ENCODE measurements at places on chromosomes 4 and X.

- DNase-seq: no peak
These were observed 236.9 kb downstream of the CAMK2D start for GRCh38 chr4:113524505-113525186.

DNA sequence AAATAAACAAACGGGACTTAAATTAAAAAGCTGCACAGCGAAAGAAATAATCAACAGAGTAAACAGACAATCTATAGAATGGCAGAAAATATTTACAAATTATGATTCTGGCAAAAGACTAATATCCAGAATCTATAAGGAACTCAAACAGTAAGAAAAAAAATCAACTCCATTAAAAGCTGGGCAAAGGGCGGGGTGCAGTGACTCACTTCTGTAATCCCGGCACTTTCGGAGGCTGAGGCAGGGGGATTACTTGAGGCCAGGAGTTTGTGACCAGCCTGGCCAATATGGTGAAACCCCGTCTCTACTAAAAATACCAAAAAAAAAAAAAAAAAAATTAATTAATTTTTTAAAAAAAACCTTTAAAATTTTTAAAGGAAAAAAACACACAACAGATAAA lies 109.0 kb downstream of the ATP11C start:
- no peak for DNase-seq

GRCh38 chrX:83419030-83419792 lies 88.9 kb upstream of the POU3F4 start:
- DNase-seq: no peak

DNA sequence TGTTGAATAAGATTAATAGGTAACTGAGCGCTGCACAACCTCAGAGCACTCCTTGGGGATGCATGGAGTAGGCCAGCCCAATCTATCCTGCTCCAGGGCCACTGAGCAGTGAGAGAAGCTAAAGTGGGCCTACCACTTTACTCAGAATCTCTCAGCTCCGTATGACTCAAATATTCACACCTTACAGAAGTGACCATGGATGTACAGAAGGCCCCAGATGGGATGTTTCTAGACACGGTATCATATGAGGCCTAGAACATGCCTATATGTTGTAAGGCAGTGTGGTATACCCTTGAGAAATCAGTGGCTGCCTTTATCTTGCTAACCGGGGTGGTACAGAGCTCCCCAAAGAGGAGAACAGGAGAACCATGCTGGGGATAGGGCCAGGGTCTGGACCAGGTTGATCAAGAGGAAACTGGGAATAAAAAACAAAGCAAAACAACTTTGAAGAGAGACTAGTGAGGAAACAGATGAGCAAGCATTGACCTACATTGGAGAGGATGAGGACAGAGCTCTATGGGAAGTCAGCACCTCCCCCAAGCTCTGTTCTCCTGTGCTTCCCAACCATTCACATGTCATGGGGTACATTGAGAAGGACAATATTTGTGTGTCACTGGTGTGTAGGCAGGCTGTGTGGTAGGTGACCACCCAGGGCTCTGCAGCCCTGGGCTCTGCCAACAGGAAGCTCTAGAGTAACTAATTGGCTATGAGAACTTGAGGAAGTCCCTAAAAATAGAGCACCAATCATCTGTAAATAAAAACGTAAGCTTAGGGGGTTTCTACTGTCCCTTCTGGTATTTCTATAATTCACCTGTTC lies 31.4 kb downstream of the HOPX start:
- no peak for DNase-seq

- DNase-seq: no peak
These were observed 847.8 kb downstream of the RAPGEF2 start for GRCh38 chr4:159950707-159951106.

- no peak for DNase-seq
These were observed 1.0 kb upstream of the ACSL1 start for GRCh38 chr4:184826691-184827270.

- DNase-seq: no peak
These were observed 45.1 kb upstream of the HSD17B10 start for GRCh38 chrX:53479301-53479700.

- no peak for DNase-seq
These were observed 38.5 kb upstream of the GPC3 start for GRCh38 chrX:134023851-134024281.

DNA sequence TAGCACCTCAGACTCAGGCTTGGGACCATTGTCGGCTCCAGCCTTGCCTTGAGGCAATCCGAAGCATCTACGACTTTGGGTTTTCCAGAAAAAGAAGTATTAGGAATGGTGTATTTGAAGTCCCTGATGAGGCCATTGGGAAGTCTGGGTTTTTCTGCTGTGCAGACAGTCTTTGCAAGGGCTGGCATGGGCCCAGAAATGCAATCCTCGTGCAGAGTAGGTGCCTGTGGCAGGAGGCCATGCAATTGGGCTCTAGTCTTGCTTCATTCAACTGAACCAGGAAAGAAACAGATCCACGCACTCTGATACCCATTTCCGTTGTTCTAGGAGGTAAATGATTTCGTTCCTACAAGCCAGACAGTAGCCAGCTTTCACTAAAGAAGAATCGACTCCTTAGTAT lies 12.4 kb downstream of the ZFP92 start:
- no peak for DNase-seq

DNA sequence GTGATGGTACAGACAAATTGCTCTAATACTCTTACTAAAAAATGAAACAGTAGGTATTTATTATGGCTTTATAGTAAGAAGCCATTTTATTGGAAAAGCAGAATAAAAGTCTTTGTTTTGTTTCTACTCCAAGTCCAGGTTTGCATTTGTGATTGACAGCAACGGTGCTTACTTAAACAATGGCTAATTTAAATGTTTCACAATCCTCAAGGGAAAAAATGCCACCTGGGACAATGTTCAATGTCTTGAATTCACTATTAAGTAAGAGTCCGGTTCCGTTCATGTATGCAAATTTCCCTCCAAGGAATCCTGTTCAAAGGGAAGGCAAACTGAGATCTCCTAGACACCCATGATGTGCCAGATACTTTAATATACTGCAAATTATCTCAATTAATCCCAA lies 123.6 kb downstream of the RBM47 start:
- no peak for DNase-seq

- no peak for DNase-seq
These were observed 94.4 kb downstream of the GRIA2 start for GRCh38 chr4:157314906-157315305.

GRCh38 chrX:47321386-47321785 lies 49.0 kb upstream of the ZNF157 start:
- no peak for DNase-seq

DNA sequence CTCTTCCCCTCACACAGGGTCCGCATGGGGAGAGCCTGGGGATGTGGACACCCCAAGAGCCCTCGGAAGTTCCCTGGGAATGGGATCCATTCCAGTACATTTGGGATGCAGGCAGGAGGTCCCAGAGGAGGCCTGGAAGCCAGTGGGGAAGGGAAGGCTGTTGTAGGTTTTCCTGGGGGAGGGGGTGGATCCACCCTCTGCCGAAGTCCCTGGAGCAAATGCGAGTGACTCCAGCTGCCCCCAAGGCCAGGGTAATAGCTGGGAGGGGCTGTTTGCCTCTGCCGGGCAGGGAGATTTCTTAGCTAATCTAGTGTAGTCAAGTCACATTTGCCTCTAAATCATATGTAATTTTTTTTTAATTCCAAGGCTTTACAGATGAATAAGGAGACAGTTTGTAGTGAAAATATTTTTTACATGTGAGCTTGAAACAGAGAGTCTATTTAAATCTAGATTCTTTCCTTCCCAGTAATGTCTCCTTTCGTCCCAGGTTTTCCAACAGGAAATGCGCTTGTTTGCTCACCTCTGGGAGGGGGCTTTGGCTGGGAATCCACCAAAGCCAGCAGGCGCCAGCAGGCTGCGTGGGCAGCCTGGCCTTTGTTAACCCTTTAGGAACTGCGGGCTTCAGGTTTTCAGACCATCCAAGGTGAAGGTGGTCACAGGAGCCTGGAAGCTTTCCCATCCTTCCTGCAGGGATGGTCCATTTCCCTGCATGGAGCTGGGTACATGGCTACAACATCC lies 26.8 kb downstream of the SH3TC1 start:
- DNase-seq: no peak

DNA sequence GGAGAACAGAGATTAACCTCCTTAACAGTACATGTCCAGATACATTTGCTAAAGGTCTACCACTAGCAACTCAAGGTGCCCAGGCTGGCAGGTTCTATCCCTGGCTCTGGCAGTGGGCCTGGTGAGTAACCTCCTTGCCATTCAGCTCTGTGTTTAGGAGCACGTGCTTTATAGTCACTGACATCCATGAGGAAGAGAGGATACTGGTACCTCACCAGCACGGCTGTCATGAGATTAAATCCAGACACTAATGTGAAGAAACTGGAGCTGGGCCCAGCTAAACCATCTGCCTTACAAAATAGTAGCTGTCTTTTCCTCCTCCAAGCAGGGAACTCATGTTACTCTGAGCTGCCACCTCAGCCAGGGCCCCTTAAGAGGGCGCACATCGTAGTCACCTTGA lies 45.3 kb downstream of the GPRASP3 start:
- no peak for DNase-seq

- DNase-seq: no peak
These were observed 521.6 kb upstream of the SLIT2 start for GRCh38 chr4:19729886-19730651.

DNA sequence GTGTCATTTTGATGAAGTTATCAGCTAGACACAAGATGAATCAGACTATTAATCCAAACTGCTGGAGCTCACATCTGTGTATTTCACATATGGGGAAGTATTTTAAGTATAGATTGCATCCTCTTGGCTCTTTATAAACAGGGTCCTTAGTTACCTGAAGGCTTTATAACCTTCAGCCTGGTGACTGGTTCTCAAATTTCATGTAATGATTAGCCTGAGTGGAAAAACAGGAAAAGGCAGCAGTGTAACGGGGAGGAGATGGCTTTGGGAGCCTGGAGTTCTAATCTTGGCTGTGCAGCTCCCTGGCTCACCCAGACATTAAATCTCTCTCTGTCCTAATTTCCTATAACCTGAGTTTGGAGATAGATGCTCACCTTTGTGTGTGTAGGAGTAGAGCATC lies 103.8 kb upstream of the HPF1 start:
- DNase-seq: no peak

- no peak for DNase-seq
These were observed 393.6 kb downstream of the GPAT3 start for GRCh38 chr4:83929550-83929949.

- DNase-seq: no peak
These were observed 14.4 kb downstream of the FOXP3 start for GRCh38 chrX:49250066-49250465.
